ENCODE measurements at places on chromosomes 1 and 21. TPM values are rescaled to one million over a fixed set of nuclear protein-coding genes. Genes with fewer than 3 reads are reported as not detected.

PTGFRN gene
- total RNA-seq = 58.3 TPM

NCSTN gene
- total RNA-seq = 67.7 TPM

LIPI gene
- total RNA-seq = not detected

FCRL1 gene
- not detected for total RNA-seq

VTCN1 gene
- total RNA-seq = not detected

All from pericardium fibroblast (primary cell).